ENCODE measurements at places on chromosomes 2 and 18. TPM values are rescaled to one million over a fixed set of nuclear protein-coding genes. Genes with fewer than 3 reads are reported as not detected.

GRCh38 chr2:10447300-10447894 lies 730 bp downstream of the ODC1 start:
- no peak for DNase-seq

- DNase-seq = no peak
These were observed 463 bp upstream of the CABYR start for GRCh38 chr18:24138409-24138788.

DNA sequence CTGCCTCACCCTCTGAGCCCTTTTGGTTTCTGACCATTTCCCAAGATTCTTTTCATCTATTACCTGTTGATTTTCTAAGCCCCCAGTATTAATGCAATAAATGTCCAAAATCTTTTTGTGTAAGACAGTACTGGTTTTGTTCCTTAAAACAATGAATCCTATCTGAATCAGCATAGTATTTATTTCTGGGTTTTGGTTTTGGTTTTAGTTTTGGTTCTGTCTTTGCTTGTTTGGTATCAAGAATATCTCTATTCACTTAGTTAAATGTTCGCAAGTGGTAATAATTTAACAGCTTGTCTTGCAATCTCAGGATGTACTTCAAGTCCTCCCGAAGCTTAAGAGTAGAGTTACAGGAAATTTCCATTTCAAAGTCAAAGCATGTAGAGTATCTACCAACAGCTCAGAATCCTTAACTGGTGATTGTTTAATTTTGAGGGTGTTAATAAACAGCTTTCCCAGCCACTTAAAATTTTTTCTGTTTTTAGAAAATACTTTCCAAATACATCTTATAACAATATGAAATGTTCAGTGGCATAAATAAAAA lies 67.7 kb upstream of the NEDD4L start:
- DNase-seq = no peak

GRCh38 chr2:177289824-177290628 lies 25.5 kb upstream of the NFE2L2 start:
- no peak for DNase-seq

GRCh38 chr2:173441222-173441621 lies 86.5 kb downstream of the CDCA7 start:
- no peak for DNase-seq

- DNase-seq = no peak
These were observed 82.3 kb upstream of the ASAP2 start for GRCh38 chr2:9124231-9124741.

- DNase-seq = no peak
These were observed 363.7 kb upstream of the CHAC2 start for GRCh38 chr2:53403792-53404413.

DNA sequence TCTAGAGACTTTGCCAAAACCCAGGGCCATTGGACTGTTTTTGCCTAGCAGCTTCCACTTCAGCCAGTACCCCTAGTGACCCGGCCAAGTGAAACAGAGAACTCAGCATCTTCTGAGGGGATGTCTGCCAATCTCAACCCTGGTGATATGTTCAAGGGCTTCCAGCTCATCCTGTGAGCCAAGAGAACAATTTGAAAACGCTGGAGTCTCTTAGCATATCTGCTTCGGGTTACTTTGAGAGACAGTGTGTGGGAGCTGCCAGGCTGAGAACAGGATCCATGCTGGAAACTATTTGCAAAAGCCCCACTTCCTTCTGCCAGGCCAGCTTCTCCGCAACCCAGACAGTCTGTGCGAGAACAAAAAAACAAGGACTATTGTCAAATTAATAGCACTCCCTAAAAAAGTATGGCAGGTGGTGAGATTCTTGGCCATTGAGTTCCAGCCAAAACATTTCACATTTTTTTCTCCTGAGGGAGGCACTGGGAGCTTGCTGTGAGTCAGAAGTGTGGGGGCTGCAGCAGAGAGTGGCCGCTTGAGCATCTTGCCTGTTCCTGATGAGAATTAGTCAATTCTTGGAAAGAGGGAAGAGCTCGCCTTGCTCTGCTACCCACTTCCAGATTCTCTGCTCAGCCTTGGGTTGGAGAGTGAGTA lies 395.6 kb upstream of the TRIB2 start:
- DNase-seq = no peak

DNA sequence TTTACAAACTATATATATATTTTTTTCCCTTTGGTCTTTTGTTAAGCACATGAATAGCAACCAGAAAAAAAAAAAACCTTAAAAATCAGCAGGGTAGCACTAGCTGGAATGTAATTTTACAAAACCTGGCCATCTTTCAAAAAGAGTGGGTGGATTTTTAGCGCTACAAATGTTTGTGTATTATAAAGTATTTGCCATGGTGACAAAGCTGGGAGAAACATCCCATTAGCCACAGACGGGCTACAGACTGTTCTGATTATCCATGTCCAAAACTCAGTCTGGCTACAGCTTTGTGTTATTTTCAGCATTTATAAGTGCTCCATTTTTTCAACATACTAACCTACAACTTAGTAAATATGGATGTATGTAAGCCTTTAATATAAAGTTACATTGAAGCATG lies 249.5 kb upstream of the TANK start:
- no peak for DNase-seq

DNA sequence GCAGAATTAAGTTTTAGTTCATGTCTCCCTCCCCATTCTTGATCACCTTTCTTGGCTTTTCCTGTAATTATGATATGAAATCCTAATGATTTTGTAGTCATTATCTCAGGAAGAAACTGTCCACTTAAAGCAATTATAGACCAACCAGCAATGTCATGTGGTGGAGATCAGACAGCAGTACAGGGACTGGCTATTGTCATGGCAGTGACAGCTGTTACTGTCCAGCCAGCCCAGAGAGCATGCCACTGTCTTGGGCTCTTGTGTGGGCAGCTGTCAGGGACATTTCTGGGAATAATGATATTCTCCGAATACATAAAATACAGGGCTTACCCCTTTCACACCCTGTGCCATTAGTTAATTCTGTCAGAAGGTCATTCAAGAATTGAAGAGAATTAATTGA lies 355.3 kb upstream of the RAB12 start:
- DNase-seq = no peak

DNA sequence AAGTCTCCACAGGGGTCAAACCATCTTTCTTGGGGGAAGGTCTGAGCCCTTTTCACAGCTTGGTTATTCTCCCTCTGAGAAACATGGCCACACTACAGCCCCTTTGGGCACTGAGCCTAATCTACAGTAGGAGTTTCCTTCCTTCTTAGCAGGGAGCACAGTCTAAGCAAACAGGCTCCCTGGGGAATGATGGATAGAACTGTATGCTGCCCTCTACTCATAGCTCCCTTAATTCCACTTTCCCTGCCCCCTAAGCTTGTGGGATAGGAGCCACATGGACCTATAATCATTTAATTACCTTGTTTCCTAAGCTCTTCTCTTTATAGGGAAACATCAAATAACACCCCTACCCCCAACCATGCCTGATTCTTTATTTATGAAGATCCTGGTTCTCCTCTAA lies 442.1 kb upstream of the MEX3C start:
- DNase-seq = no peak

- no peak for DNase-seq
These were observed 64.7 kb upstream of the HNRNPA3 start for GRCh38 chr2:177147834-177148445.

GRCh38 chr2:239327536-239328350 lies 73.1 kb downstream of the HDAC4 start:
- no peak for DNase-seq

- DNase-seq = no peak
These were observed 181.5 kb downstream of the SLC8A1 start for GRCh38 chr2:40270372-40270771.

GRCh38 chr18:59788791-59789106 lies 91.5 kb upstream of the CCBE1 start:
- DNase-seq = no peak

DNA sequence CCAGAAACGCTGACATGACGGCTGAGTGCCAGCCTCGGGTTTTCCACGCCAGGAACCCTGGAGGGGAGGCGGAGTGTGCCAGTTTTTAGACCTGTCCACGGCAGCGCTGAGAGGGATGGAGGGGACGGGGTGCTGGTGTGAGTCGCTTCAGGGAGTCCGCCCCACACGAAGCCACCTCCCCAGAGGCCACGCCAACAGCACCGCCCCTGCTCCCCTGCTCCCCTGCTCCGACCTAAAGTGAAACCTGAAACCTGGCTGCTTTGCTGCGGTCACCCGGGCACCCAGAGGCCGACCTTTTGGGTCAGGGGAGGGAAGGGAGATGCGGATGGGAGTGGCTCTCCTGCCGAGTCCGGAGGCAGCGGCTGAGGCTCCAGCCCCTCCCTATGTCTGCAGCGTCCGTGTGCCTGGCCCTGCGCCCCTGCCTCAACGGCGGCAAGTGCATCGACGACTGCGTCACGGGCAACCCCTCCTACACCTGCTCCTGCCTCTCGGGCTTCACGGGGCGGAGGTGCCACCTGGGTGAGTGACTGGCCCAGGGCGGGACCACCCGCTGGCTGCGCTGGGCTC lies 38.1 kb downstream of the SNED1 start:
- DNase-seq = peak; percentile 47

DNA sequence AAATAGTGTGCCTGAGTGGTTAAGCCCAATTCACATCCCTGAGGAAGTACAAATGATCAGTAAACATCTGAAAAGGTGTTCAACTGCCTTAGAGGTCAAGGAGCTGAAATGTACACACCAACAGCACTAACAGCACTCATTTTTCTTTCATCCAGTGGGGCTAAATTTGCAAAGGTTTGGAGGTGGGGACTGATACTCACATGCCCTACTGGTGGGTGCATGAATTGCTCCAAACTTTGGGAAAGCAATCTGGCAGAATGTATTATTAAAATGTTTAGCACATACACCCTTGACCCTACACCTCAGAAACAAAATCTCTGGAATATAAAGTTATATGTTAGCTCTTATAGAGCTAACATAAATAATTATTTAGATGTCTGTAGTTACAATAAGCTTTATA lies 19.0 kb upstream of the FAM178B start:
- peak; percentile 44 for DNase-seq

DNA sequence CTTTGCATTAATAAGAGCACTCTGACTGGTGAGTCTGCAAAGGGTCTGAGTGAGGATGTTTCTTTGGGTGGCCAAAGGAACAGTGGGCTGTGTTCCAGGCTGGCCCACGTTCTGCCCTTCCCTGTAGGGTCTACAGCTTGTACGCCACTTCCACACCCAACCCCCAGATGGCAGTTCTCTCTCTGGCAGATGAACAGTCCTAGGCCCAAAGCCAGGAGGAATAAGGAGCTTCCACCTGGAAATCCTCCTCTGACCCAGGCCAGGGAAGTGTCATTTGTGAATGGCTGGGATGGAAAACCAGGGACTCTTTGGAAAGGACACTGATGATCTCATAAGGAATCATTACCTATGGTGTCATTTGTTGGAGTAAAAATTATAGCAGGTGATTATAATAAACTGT lies 6.6 kb downstream of the OTOF start:
- DNase-seq = no peak

GRCh38 chr2:111671426-111672150 lies 212.4 kb downstream of the ANAPC1 start:
- DNase-seq = no peak

DNA sequence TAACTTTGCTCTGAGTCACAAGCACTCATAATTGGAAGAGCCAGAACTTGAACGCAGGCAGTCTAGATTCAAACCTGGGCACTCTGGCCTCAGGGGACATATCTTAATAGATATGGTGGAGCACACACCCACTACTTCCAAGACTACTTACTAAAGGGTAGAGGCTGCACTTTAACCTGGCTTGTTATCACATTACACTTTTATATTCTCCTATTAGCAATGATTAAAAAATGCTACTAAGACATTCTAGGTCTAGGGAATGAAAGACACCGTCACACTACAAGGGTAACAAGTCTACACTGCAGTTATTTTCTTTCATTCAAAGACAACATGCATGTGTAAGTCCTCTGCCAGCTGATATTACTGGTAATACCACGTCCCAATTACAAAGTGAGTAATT lies 258.8 kb downstream of the ZNF521 start:
- no peak for DNase-seq

- DNase-seq = no peak
These were observed 333.7 kb upstream of the MEIS1 start for GRCh38 chr2:66101206-66101605.

GRCh38 chr2:235850771-235851551 lies 317.2 kb downstream of the GBX2 start:
- DNase-seq = no peak

GRCh38 chr2:173854840-173855239 lies 110.3 kb downstream of the SP3 start:
- DNase-seq = no peak

GRCh38 chr2:43210467-43211303 lies 15.7 kb downstream of the ZFP36L2 start:
- DNase-seq = no peak

DNA sequence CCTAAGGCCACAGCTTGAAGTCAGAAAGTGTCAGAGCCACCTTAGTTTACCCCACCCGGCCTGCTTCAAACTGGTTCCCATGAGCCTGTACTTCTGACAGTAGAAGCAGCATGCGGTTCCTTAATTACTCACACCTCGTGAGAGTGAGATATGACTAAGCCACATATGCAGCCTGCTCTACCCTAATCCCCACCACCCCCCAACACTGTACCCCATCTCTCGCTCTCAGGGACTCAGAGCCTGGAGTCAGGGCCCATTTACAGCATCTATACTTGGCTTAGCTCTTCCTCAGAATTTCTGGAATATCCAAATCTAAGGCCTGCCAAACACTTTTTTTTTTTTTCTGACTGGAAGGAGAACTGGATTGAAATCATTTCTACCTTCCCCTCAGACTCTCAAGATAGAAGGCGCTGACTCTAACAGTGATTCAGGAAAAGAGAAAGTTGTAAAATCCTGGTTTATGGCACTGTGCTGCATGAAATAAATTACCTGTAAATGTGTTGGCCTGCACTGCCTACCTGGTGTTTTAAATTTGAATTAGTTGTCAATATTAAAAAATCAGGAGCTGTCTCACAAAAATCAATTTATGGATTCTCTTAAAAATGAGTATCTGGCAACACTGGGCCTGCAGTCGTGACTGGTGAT lies 360.0 kb downstream of the RND3 start:
- no peak for DNase-seq

UGT1A4 gene
- total RNA-seq = 0.79 TPM

SMAD4 gene
- 48.8 TPM for total RNA-seq

SERPINB2 gene
- not detected for total RNA-seq

FOXI3 gene
- total RNA-seq = 0.14 TPM

ZC3H8 gene
- total RNA-seq = 19.9 TPM

RTP5 gene
- not detected for total RNA-seq

CABYR gene
- 4.4 TPM for total RNA-seq

DUSP19 gene
- total RNA-seq = 3.6 TPM

ALK gene
- not detected for total RNA-seq

GREB1L gene
- total RNA-seq = 75.4 TPM

HAAO gene
- 44.1 TPM for total RNA-seq

TMEM37 gene
- total RNA-seq = 15.8 TPM

All from Caco-2 (cell line).